ENCODE measurements at places on chromosomes 1 and 21.

- DNase-seq = no peak
Observed at GRCh38 chr1:241822846-241823245, 25.2 kb upstream of the EXO1 start.

GRCh38 chr21:38982096-38982495 is 176.4 kb downstream of the ETS2 start:
- no peak for DNase-seq

- DNase-seq = no peak
Observed at GRCh38 chr1:225840713-225841112, 30.8 kb downstream of the EPHX1 start.

- DNase-seq = no peak
Observed at GRCh38 chr1:231500666-231501065, 27.8 kb upstream of the TSNAX start.

GRCh38 chr1:220226752-220227151 is 45.5 kb downstream of the RAB3GAP2 start:
- DNase-seq = no peak

DNA sequence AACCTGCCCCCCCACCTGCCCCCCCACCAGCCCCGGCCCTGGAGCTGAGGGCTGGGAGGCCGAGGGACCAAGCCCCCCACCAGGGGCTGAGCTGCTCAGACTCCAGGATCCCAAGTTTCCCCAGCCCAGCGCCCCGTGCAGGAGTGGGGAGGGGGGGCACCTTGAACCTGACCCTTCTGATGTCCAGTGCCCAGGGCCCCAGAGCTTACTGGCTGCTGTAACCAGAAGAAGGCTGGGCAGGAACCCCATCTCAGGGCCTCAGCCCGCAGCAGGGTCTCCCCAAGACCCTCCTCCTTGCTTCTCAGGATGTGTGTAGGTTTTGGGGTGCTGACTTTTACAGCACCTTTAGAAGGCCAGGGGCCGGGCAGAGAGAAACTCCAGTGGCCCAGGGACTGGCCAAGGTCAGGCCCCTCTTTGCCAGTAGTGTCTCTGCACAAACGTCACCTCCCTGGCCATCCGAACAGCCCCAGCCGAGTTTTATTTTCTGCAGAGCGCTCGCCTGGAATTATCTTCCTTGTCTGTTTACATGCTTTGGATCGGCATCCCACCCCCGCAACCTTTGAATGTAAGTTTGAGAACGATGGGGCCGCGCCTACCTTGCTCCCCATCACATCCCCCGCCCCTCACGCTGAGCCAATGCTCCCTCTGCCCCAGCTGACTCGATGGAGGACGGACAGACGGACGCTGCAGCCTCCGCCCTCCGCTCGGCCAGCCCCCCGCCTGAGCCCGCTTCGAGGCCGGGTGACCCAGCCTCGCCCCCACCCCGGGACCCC is 70.1 kb upstream of the CASZ1 start:
- DNase-seq = no peak

DNA sequence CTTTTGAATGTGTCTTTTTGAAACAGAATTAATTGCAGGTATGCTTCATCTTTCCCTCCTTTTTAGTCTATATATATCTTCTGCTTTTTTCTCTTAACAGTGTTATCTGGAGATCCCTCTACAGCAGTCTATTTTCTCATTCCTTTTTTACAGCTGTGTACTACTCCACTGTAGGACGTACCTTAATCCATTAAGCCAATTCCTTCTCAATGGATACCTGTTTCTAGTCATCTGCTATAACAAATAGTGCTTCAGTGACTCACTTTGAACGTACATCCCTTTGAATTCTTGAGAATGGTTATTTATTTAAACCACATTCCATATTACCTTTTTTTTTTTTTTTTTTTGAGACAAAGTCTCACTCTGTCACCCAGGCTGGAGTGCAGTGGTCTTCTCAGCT is 15.6 kb downstream of the PCNX2 start:
- DNase-seq = no peak

GRCh38 chr21:33246963-33247362 is 17.2 kb downstream of the IFNAR2 start:
- DNase-seq = no peak

DNA sequence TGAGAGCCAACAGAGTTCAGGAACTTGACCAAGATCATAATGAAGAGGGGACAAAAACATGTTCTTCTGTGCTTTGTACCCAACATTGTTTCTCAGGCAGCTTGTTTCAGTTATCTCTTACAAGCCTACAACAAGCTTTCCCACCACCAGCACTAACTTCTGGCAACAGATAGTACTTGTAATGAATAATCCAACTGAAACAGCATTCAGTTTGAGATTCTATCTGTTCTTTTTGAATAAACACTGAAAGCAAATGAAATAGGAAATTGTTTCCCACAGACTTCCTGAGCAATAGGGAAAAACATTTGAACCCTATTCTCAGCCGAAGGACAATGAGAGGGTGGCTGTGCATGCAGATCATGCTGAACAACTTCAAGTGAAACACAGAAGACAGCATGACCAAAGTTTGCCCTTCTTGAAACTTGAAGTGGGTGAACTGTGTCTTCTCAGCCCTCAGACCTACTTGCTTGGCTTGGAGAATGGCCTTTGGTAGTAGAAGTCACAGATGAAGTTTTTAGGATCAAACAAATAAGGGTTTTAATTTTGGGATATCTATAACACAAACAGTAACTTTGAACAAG is 11.2 kb upstream of the HOOK1 start:
- no peak for DNase-seq

- no peak for DNase-seq
Observed at GRCh38 chr1:162210196-162210595, 140.7 kb downstream of the NOS1AP start.
